ENCODE measurements at places on chromosomes 13 and 19.

DNA sequence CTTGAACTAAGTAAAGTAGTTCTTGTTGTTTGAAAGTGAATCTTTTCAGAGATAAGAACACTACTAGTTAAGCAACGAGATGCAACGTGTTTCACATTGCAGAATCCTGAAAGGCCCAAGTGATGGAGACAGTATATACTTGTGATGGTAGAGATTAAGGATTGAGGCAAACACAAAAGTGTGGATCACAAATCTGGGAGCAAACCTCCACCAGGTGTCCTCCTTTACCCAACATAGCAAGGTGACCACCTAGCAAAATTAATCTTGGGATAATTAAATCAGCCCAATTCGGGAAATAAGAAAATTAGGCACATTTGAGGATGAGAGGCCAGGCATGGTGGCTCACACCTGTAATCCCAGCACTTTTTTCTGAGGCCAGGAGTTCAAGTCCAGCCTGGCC is 563.9 kb downstream of the DACH1 start:
- no peak for DNase-seq

- DNase-seq: no peak
Observed at GRCh38 chr19:1533510-1534150, 9.8 kb downstream of the PLK5 start.

- no peak for DNase-seq
Observed at GRCh38 chr13:44024846-44025195, 145.1 kb downstream of the LACC1 start.

- no peak for DNase-seq
Observed at GRCh38 chr13:39577838-39578491, 25.0 kb downstream of the LHFPL6 start.

DNA sequence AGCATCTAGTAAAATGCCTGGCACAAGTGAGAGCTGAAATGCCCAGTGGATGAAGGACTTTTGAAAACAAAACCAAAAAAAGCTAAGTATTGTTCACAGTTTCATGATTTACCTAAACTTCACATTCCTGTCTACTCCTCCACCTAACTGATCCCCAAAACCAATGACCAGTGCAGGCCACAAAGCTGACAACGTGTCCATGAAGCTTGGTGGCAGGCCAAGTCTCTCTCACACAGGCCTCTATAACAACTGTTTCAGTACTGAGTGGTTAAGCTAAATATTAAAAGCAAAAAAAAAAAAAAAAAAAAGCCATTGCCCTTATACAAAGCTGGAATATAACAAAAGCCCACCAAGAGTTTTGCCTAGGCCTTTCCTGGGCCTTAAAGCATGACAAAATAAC is 36.4 kb downstream of the STK24 start:
- DNase-seq: no peak

DNA sequence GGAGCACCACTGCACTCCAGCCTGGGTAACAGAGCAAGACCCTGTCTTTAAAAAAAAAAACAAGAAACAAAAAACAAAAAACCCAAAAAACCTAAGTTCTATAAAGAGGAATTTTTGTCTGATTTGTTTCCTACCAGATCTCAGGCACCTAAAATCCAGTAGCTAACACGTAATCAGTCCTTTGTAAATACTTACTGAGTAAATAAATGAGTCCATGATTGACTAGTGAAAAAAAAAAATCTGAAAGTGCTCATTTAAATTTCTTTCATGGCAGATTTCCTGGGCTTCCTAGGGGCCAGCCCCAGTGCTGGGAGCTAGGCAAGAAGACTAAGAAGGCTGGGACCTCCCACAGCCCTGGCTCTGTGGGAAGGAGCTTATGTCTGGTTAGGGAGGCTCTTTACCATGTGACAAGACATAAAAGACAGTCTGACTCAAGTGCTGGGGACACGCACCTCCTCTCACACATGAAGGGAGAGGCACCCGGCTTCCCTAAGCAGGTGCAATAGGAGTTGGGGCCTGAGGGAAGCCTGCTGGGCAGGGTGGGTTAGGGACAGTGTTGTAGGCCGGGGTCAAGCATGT is 22.5 kb downstream of the LIG1 start:
- DNase-seq: no peak

DNA sequence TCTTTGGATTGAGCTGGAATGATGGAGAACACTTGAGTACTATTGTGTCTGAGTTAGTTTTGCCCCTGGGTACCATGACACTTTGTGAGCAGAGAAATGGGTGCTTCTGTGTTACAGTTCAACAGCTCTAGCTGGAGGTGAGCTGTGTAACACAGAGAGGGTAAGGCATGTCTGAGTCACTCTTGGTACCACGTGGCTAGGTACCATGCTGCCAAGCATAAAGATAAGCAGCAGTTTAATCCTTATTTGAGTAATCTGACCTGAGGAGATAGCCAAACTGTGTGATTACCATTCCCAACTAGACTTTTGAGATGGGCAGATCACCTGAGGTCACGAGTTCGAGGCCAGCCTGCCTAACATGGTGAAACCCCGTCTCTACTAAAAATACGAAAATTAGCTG is 122.0 kb downstream of the OLFM4 start:
- DNase-seq: no peak

- no peak for DNase-seq
Observed at GRCh38 chr13:68064001-68064770, 834.0 kb upstream of the PCDH9 start.

- no peak for DNase-seq
Observed at GRCh38 chr19:34246340-34246739, 8.0 kb upstream of the GARRE1 start.

- DNase-seq: no peak
Observed at GRCh38 chr13:56697011-56697410, 443.7 kb upstream of the PRR20A start.

DNA sequence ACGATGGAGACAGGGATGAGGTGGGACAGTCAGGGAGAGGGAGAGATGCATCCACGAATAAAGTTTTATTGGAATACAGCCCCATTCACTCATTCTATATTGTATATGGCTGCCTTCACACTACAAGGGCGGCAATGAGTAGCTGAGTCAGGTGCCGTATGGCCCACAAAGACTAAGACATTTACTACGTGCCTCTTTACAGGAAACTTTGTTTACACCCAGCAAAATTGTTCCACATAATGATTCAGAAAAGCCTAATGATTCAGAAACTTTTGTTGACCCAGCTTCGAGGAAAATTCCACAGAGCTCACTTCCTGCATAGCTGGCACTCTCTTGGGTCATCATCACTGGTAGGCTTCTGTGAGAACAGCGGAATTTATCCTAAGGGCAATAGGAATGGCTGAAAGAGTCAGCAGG is 87.3 kb upstream of the PEG3 start:
- no peak for DNase-seq

DNA sequence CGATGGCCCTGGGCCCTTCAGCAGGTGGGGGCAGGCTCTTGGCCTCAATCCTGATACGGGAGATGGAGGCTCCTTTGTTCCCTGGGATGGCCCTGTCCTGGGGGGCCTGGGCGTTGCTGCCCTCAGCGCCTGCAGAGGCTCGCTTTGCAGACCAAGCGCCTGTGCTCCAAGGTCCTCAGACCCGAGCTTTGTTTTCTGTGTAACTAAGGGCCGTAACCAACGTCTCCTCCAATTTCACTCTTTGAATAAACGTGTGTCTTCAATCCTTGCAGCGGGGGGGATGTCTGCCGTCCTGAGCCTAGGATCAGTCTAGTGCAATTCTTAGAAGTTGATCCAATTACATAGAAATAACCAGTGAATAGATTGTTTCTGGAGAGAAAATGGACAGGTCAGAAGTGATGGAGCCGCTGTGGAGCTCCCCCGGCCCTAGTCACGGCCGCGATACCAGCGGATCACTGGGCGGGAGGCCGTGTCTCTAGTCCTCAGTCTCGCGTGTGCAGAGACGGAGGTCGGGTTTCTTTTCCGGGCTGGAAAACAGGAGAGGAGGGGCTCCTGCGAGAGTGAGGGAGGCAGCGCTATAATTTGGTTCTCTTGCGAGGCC is 5.3 kb downstream of the PTBP1 start:
- DNase-seq: no peak

- no peak for DNase-seq
Observed at GRCh38 chr13:46903748-46904147, 6.9 kb upstream of the HTR2A start.

DNA sequence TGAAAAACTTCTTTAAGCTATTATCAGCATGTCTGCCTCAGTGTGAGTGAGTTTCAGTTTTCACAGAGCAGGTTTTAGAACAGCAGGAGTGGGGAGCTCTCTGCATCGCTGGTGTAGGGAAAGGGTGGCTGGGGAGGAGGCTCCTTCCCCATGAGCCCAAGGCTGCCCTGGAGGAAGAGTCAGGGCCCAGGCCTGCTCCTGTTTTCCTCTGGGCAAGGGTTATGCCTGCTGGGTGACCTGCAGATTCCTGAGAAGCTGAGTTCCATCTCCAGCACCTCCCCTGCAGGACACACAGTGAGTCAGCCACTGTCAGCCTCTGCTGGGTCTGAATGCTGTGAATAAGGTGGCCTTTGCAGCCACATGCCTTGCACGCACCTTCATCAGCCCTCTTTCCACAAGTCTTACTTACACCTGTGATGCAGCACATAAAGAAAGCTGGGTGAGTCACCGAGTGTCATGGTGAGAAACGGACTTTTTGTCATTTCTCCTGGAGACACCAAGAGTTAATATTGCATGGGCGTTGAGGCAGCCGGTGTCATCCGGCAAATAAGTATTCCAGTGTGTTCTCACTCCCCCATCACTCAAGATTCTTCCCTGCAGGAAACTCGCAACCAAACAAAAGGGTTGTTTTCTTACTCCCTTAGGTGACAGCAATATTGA is 186.4 kb upstream of the KL start:
- no peak for DNase-seq

GRCh38 chr19:56732976-56733375 is 61.4 kb upstream of the ZNF835 start:
- no peak for DNase-seq

- no peak for DNase-seq
Observed at GRCh38 chr13:66074018-66074615, 1156.0 kb downstream of the PCDH9 start.

Data from non-pigmented ciliary epithelial cell (primary cell).